ENCODE measurements at places on chromosomes 5 and 9.

DNA sequence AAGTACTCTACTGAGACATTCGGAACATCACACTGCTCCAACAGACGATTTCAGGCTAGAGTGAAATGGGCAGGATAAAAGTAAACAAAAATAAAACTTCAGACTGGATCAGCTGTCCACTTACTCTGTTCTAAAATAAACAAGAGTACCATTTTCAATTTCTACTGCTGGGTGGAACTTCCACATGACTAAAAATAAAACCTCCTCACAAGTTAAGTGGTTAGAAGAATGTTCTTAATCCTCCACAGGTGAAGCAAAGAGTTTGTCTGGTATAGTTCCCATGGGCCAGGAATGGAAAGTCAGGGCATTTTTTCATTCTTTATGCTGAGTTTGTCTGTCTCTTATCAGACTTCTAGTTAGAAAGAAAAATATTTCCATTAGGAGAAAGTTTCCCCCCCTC is 15.7 kb downstream of the NUDT12 start:
- DNase-seq = no peak

DNA sequence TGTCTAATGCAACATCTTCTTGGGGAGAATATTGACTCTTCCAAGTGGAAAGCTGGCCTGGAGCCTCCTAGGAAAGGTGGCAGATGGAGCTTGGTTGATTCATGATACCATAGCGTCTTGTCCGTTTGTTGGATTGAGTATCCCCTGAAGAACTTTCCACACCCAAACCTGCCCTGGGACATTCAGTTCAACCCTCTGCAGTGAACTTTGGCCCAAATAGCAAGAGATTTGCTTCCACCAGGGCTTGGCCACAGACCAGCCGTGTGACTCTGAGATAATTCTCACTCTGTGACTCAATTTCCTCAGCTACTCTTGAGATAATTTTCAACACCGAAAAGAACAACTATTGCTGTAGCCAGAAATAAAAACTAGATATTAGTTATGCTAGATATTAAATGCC is 108.0 kb upstream of the RAD23B start:
- peak; percentile 59 for DNase-seq

DNA sequence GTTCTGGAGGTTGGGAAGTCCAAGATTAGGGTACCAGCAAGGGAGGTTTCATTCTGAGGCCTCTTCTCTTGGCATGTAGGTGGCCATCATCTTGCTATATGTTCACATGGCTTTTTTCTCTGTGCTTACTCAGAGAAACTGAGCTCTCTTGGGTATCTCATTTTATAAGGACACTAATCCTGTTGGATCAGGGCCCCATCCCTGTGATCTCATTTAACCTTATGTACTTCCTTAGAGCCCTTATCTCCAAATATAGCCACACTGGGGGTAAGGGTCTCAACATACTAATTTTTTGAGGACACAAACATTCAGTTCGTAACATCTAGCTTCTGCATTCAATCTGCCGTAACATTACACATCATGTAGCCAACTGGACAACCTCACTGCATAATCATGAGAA is 6.6 kb downstream of the DHX29 start:
- no peak for DNase-seq

- no peak for DNase-seq
Observed at GRCh38 chr9:24624481-24624880, 78.8 kb upstream of the IZUMO3 start.

- DNase-seq = no peak
Observed at GRCh38 chr9:81103597-81104471, 585.5 kb downstream of the TLE1 start.

GRCh38 chr9:134411440-134412297 is 85.4 kb downstream of the RXRA start:
- no peak for DNase-seq

DNA sequence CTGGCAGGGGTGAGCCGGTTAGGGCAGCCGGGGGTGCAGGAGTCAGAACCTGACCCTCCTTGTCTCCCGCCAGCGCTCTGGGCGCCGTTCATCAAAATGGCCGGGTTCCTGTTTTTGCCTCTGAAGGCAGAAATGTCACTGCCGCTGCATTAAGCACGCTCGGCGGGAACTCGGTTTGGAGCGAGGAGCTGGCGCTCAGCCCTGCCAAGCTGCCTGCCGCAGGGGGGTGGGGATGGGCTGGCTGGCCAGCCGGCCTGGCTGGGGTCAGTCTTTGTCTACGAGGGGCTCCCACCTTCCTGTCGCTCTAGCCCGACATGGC is 63.7 kb downstream of the CXXC5 start:
- no peak for DNase-seq

- DNase-seq = no peak
Observed at GRCh38 chr9:95150903-95151302, 166.6 kb downstream of the FANCC start.

GRCh38 chr5:101643794-101644193 is 652.3 kb downstream of the SLCO4C1 start:
- no peak for DNase-seq

GRCh38 chr9:110179734-110180133 is 28.2 kb downstream of the C9orf152 start:
- no peak for DNase-seq

- DNase-seq = no peak
Observed at GRCh38 chr5:20231040-20231439, 243.0 kb upstream of the CDH18 start.

DNA sequence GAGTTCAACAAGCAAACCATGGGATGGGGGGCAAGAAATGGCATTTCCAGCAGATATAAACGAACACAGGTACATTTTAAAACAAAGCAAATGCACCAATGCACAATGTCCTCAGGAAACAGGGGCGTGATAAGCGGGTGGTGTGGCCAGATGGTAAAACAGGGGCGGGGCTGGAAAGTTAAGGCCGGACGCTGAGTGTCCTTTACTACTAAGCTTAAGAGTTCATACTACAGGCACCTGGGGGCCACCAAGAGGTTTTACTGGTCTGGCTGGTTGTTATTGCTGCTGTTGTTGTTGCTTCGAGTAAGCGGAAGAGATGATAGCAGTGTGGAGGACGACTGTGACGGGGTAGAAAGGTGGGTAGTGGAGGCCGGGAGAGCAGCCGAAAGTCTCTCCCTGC is 99.8 kb downstream of the ATPSCKMT start:
- no peak for DNase-seq

- DNase-seq = no peak
Observed at GRCh38 chr9:109468927-109469326, 29.2 kb downstream of the PTPN3 start.

DNA sequence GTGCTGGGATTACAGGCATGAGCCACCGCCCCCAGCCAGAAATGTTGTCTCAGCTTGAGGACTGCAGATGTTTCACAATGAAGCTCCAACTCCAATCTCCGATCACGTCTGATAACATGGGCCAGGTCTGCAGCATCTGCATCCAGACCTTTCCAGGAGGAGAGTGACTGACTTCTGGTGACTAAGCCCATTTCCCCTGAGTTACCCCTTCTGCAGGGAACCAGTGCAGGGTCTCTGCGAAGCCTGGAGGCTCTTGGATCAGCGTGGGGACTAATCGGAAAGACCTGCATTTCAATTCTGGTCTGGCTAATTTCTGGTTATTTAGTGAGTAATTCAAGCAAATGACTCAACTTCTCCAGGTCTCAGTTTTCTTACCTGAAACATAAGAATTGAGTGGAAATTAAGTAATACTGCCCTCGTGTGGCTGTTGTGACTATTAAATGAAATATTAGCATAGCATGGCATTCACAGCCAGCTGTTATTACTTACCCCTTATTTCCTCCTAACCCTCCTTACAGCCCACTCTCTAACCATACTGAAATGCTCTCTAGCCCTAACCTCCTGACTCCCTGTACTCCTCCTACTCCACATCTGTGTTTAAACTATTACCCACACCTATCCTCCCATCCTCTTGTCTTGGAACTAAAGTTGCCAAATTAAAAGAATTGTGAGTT is 2.2 kb upstream of the GNPDA1 start:
- DNase-seq = peak; percentile 22

DNA sequence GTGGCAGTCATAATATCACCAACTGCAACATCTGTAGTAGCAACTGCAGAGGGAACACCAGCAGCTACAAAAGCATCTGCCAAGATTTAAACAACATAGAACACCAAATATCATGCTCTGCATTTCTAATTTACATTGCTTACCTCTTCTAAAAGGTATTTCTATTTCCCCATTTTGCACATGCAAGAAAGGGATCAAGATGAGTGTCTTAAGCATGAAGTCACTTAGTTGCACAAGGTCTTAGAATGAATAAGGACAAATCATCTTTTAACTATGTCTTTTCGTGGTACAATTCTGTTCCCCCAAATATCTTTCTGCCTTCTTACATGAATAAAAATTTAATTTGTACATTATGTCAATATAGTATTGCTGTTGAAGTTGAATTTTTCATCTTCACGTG is 1746.4 kb downstream of the EFNA5 start:
- DNase-seq = no peak

DNA sequence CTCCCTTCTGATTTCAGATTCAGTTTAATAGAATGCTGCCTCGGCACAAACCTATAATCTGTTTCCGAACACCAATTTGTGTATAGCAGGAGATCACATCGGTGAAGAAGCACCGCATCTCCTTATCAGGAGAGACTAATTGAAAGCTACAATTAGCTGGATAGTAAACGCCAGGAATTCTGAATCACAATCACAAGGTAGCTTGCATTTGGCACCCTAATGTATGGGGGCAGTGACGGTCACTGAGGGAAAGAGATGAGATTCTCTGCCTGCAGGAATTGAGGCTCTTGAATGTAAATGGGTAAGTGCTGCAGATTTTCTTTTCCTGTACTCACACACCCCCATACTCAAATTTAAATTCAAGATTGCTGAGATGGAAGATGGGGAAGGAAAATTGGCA is 373.6 kb upstream of the ZNF608 start:
- no peak for DNase-seq

DNA sequence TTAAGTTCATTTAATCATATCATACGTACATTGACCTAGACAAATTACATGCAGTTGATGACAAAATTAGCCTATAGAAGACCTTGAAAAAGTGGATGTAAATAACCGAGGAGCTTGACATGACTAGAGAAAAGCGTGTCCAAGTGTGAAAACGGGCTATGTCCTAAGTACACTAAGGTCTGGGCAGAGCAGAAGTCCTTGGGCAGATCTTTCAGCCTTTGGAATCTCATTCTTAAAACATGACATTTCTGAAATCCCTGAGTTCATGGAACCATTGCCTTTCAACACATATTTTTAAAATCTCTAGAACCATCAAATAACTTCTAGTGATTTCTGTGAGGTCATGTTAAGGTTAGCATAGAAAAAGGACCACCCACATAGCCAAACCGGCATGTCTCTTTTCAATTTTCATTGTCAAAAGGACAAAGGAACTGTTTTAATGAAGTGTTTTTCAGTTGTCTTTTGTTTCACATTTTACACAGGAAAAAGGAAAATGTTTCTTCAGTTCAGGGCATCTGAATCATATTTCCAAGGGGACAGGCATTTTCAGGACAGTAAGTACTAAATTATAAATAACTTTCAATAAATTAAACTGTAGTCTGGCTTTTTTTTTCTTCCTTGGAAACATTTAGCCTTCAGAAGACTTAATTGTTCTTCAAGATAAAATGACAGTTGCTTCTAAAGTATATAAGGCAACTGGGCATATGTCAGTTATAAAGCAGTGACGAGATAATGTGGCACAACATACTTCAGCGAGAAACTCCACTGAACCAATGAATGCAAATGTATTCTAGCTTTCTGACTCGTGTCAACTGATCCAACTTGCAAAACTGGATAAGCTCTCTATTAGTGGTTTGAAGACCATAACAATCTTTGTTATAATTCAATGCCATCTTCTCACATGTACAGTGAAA is 416.8 kb downstream of the NFIB start:
- DNase-seq = no peak

- DNase-seq = peak; percentile 58
Observed at GRCh38 chr5:150161242-150162141, 5.1 kb upstream of the CDX1 start.

GRCh38 chr9:119477197-119477596 is 108.0 kb upstream of the BRINP1 start:
- DNase-seq = no peak

- DNase-seq = no peak
Observed at GRCh38 chr5:166369807-166370206, 1921.6 kb upstream of the WWC1 start.

DNA sequence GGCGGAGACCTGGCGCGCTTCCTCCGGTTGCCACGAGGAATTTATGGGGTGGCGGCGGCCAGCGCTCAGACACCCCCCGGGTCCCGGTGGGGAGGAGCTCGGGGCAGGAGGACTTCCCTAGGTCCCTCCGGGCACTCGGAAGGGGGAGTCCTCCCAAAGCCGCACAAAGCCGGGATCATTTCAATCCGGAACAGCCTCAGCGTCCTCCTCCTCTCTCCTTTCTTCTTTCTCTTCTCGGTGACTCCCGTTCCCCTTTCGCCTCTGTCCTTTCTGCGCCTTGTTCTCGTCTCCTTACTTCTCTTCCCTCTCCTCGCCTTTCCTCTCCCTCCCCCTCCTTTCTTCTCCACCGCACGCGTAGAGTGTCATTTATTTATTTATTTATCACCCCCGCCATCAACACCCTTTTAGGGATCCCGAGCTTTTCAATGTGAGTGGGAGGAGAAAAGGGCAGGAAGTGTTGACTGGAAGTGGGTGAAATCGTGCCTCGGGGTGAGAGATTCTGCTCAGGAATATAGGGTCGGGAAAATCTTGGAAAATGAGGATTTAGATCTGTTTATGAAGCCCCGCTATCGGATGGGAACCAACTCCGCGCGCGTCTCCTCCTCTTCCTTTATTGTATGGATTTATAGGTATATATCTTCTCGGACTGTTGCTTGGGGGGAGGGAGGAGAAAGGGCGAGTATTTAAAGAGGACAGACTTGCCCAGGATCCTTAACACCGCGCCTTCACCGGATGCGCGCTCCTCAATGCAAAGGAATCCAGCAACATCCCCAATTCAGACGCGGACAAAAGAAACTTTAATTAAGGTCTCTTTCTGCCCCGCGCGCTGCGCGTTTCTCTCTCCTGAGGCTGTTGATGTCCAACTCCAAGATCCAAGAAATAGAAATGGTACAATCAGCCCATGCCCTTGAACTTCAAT is 2.0 kb upstream of the ZNF462 start:
- no peak for DNase-seq

DNA sequence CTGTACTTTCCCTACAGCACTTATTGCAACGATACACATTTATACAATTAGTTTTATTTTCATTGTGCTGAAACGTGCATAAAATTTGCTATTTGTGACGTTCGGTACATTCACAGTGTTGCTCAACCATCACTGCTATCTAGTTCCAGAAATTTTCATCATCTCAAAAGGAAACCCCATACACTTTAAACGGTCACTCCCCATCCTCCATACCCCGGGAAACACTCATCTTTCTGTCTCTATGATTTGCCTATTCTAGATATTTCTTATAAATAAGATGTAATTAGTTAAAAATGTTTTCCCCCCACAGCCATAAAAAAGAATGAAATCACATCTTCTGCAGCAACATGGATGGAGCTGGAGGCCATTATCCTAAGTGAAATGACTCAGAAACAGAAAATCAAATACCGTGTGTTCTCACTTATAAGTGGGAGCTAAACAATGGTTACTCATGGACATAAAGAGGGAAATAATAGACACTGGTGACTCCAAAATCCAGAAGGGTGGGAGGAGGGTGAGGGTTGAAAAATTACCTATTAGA is 40.2 kb upstream of the TEX48 start:
- DNase-seq = no peak

GRCh38 chr9:12094046-12094445 is 599.1 kb upstream of the TYRP1 start:
- DNase-seq = no peak
